ENCODE measurements at places on chromosomes 5 and 9.

DNA sequence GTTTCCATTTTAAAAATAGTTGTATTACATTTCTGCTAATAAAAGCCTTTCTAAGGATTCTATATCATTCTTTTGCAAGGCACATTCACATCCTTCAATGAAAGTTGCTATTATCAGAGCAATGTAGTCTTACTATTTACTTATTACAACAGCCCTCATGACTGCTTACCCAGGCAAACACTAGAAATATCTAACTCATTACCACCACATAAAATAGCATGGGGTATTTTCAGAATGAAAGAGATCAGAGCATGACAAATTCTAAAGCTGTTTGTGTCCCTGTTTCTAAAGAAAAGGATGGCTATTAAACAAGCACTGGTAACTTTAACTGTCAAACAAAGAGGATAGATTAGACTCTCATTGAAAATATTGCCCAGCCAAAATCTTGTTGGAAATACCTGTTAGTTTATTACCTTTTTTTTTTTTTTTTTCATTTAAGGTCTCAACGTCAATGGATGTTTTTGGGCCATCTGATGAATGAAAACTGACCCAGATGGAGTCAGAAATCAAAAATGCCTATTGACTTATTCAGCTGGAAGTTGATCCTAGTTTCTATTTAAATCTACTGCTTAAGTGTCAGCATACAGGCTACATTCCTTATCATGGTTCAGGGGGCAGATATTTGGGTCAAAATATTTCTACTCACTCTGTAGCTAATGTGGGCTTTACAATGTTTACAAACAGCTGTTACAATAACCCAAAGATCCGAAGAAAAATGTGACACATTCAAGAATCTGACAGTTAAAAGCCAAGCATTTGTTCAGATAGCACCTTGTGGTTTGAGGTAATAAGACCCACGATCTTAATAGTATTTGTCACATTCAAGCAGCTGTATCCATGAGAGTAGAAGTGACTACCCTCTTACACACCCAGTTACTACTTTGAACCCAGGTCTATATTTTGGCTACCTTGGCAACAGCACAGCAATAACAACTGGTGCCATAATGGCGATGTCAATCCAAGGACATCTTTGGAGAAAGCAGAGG is 554.8 kb upstream of the MEF2C start:
- DNase-seq: no peak

DNA sequence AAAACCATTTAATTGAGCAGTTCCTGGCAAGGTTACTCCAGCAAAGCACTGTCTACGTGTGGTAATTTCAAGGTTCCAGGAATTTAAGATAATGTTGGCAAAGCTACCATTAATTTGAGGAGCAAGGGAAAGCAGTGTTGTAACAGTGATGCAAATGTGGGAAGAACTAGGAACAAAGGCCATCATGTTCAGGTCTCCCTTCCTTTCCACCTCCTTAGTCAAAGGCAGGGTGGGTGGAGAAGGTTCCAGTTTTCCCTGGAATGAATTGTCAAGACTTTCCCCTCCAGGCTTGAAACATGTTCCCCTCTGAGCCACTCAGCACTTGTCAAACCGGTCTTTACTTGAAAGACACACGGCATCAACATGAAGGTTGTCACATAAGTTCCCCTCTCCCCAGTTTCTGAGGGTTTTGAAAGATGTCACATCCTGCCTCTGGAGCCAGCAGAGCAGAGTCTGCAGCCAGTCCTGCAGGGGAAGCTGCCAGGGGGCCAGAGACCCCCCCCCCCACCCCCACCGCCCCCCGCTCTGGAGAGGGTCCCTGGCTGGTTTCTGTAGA is 226.0 kb downstream of the GAS1 start:
- no peak for DNase-seq

DNA sequence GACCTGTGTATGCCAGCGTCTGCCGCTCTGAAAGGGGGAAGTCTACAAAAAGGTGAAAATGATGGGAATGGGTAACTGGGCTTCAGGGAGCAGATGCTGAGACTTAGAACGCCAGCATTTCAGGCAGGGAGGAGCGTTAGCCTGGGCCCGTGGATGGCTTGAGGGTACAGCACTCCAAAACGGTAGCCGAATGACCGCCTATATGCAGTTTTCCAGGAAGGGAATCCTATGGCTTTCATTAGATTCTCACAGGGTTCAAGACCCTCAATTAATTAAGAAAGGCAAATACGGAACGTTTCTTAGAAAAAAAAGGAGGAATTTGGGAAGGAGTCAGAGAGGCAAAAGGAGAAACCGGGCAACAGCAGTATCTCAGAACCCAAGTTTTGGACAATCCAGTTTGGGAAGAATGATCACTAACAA is 639 bp downstream of the AMACR start:
- no peak for DNase-seq

DNA sequence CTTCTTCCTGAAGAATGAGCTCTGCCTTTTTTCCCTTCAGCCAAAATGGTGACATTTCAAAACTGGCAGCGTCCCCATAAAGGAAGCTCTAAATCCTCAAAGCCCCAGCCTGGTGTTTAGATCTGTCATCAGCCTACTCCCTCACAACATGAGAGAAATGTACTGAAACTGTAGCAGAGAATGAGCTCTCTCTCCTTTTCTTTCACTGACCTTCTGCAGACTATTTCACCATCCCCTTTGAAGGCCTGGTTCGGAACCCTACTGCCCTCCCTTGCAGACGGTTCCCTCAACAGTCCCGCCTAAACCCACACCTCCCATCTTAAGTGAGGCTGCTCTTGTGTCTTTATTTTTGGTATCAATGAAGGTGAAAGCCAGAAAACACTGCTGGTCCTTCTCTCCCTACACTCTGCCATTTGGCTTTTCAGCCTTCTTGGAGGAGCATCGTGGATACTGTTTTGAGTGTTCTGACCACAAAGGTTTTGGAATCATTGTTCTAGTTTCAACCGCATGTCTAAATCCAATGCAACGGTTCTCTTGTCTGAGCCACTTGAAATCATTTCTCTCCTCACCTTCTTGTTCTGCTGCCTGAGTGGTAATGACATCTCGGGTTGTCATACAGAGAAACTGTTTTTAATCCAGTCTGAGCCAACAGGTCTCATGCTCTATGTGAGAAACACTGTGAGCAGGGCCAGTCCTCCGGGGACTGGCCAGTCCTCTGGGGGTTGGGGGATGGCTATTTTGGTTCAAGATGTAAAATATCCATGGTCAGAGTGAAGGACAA is 39.0 kb downstream of the ITK start:
- no peak for DNase-seq

- no peak for DNase-seq
Observed at GRCh38 chr5:133253070-133253469, 201.3 kb downstream of the HSPA4 start.

- no peak for DNase-seq
Observed at GRCh38 chr5:33901156-33901555, 9.4 kb upstream of the ADAMTS12 start.

GRCh38 chr9:18596920-18597319 is 123.0 kb downstream of the ADAMTSL1 start:
- DNase-seq: no peak

DNA sequence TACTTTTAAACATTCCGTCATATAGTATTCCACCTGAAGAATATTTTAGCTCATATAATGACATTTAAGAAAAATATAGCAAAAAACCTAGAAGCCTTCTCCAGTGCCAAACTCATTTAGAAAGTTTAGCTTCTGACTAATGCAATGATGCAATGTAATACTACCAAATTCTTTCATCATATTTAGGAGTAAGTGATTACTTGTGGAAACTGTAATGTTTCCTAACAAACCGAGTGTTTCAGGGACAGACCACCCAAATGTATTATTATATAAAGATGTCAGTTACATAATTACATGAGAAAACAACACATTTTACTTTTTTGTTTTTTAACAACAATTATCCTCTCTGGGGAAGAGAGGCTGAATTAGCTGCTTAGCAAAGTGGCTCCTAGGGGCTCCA is 316.2 kb downstream of the ARL15 start:
- DNase-seq: no peak

GRCh38 chr9:27340961-27341511 is 44.1 kb upstream of the EQTN start:
- no peak for DNase-seq

- DNase-seq: no peak
Observed at GRCh38 chr5:126074538-126074937, 348.7 kb upstream of the GRAMD2B start.

- no peak for DNase-seq
Observed at GRCh38 chr9:15268317-15268716, 38.7 kb downstream of the TTC39B start.

DNA sequence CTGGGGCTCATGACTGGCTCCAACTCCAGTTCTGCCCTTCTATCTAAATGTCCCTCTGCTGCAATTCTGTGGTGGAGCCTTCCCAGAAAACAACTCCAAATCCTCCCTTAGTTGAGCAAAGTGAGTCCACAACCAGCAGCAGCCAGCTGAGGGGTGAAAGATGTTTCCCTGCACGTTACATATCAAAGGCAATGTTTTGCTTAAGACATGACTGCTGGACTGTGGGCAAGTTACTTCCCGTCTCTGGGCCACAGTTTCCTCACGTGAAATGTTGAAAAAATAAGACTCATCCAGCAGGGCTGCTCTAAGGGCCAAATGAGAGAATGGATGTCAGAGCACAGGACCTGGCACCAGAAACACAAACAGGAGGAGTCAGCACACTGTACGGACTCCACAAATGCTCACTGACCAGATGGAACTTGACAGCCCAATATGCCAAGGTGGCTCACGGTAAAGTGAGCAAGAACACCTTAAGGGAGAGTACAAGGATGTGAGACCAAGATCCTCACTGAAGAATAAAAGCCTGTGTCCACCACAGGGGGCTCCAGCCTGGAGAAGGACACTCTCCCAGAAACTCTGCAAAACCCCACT is 138.4 kb upstream of the ABCA1 start:
- DNase-seq: no peak

DNA sequence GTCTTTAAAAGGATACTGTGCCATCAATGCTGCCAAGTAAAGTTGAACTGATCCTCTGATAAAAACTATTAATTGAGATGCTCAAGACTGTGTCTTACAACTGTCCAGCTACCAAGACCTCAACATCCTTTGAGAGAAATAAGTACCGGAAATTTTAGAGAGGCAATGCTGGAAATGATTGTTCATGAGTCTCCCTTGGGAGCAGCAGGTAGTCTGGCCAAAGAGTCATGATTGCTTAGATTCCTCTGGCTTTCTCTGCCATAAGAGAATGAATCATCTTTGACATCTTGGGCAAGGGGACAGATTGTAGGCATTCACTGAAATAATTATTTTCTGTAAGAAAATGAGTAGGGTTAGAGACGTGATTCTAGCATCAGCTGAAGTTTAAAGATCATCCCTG is 466.6 kb upstream of the DAB2 start:
- no peak for DNase-seq

DNA sequence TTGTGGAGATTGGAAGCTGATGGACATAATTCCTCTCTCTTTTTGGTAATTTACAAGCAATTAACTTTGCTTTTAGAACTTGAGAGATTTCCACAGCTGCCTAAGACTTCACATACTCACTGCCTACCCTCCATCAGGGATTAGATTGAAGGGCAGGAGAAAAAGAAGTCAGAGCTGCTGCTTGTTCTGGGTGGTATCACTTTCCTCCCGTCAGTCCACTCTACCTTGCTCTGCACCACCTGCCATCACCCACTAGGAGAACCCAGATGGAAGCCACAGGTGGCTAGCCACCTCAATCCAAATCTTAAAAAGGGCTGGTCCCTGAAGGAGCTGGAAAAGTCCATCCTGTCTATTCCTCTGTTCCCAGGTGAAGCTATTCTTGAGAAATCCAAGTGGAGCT is 10.5 kb downstream of the IRF1 start:
- DNase-seq: no peak

DNA sequence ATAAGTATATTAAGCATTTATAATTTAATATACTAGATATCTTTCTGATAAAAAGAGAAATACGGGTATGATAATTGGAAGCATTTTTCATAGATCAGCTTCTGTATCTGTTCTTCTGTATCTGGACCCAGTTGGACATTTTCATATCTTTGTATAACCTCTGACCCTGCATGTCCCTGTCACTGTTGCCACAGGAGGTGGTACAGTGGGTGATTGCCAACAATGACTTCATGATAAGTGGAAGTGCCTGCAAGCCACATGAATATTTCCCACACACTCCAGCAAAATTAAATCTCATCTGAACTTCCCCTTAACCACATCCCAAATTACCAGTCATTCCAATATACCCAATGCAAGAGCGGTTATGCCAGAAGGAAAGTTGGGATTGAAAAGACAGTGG is 376.4 kb downstream of the ARRDC3 start:
- DNase-seq: no peak

DNA sequence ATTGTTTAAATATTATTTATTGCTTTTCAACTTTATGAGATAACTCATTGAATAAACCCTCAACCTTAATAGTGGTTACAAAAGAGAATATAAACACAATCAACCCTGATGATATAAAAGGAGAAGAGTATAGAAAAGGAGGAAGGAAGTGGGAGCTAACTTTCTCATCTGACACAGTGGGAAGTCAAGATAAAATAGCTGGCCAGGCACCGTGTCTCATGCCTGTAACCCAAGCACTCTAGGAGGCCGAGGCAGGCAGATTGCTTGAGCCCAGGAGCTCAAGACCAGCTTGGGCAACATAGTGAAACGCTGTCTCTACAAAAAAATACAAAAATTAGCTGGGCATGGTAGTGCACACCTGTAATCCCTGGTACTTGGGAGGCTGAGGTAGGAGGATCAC is 93.5 kb downstream of the PPP2R2B start:
- DNase-seq: no peak

DNA sequence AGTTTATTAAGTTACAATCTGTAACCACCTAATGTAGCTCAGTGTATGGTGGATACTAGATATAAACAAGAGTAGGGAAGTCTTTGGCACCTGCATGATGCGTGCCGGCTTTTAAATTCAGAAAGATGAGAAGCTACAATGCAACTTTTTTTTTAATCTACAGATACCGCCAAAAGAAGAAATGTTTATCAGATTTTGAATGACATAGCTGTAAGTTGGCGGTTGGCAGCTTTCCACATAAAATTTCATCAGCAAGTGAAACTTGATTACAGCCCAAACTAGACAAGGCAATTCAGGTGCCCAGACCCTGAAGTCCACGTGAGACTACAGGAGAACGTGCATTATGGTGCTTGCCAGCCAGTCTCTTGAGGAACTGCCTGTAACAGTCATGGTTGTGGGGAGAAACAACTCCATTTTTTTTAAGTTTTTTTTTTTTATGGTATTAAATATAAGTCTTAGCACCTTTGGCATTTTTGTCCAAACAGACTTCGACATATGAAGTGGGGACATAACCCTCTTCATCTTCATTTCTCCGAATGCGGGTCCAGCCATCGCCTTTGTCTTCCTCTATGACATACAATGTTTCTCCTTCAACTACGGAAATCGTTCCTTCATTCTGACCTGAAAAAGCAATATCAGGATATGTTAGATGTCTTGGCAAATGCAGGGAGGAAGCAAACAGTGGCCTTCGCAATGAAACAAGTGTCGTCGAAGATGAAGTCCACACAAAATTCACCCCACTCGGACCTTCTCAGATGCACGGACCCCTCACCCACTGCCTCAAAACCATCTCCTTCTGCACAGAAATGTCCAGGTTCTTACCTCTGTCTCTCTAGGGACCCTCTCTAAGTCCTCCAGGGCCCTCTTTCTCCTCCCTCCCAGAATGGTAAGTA is 60.4 kb downstream of the USP20 start:
- no peak for DNase-seq
